ENCODE measurements at places on chromosomes 4 and X.

DNA sequence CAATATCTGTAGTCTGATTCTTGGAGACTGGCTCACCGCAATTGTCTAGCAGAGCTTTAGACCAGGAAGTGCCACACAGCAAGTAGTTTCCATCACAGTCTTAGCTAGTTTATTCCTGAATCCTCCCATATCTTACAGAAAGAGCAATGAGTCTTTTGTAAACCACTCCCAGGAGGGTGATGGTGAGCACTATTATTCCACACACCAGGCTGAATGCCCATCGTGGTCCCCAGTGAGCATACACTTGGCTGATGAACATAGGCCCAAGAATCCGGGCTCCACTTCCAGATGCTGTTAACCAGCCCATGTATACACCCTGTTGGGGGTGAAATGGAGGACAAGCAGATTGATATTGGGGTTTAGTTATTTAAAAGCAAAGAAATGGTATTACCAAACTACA is 39.8 kb downstream of the PLK4 start:
- no peak for DNase-seq

DNA sequence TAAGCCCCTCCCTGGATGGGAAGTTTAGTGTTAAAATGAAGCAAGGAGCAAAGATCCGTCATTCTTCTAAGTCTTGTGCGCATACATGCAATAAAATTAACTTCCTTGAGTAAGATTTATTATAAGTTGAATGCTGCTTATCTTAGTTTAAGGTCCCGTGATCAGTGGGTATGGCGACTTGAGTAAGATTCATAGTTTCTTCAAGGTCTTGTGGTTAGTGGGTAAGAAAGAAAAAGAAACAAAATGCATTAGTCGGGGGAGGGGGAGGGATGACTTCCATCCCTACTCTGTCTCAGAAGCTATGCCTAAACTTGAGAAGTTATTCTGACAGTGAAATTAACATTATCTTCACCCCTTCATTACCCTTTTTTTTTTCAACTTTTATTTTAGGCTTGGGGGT is 127.3 kb upstream of the MAGEB16 start:
- DNase-seq: no peak

DNA sequence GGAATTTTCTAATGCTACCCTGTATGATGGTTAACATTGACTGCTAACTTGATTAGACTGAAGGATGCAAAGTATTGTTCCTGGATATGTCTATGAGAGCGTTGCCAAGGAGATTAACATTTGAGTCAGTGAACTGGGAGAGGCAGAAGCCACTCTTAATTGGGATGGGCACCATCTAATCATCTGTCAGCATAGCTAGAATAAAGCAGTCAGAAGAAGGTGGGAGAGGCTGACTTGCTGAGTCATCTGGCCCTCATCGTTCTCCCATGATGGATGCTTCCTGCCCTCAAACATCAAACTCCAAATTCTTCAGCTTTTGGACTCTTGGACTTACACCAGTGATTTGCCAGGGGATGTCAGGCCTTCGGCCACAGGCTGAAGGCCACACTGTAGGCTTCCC is 878.5 kb downstream of the PCDH7 start:
- DNase-seq: no peak

- no peak for DNase-seq
Measured at GRCh38 chr4:113223001-113223400, 173.5 kb downstream of the ANK2 start.

GRCh38 chrX:130179579-130180215 is 7.9 kb downstream of the RAB33A start:
- DNase-seq: no peak

DNA sequence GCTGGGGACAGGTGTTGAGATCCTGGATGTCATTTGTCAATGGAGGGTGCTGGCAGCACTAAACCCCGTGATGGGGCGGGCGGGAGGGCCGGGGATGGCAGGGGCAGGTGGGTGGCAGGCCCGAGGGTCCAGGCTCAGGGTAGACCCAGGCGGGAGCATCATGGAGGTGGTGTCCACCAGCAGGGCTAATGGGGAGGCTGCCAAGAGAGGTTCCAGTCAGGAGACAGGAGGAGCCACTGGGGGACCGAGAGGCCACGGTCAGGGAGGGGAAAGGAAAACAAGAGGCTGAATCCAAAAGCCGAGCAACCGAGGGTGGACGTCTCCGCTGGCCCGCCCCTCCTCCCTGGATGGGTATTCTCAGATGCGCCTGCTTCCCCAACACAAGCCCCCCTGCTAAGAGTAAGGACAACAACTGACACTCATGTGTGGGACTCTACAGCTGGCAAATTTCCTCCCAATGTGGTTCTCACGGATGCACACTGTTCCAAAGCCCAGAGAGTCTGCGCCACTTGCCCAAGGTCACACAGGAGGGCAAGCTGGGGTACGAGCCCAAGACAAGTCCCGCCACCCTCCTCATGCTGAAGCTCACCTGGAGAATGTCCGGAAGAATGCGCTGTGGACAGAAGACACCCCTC is 132.0 kb downstream of the CPZ start:
- no peak for DNase-seq

- no peak for DNase-seq
Measured at GRCh38 chr4:123520325-123520724, 123.7 kb downstream of the SPRY1 start.

DNA sequence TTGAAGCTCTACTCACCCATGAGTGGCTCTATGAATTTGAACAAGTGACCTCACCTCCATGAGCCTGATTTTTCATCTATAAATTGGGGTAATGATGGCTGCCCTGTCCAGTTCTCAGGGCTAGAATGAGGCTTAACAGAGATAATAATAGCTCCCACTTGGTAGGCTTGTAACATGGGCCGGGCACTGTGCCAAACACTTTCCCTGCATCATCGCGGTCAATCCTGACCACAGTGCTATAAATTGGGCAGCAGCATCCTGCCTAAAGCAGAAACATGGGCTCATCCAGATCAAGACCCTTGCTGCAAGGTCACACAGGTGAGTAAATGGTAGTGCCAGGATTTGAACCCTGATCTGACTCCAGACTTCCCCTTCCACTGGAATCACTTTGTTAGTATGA is 12.8 kb downstream of the APLN start:
- DNase-seq: no peak

GRCh38 chrX:77076896-77077295 is 370.3 kb upstream of the FGF16 start:
- DNase-seq: no peak

DNA sequence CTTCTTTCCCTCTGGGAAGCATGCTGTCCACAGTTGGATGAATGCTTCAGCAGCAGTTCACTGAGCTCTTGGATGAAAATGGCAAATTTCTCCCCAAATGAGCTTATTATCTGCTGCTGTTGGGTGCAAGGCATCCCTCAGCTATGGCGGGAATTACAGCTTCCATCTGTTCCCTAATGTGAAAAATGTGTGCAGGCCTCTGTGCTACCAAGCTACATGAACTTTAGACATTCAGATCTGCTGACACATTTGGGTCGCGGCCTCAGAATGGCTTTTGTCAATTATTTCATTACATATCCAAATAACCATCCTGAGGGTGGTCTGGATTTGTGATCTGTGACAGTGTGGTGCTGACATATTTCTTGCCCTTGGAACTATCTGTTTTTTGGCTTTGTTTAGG is 119.5 kb upstream of the SCML1 start:
- DNase-seq: no peak

DNA sequence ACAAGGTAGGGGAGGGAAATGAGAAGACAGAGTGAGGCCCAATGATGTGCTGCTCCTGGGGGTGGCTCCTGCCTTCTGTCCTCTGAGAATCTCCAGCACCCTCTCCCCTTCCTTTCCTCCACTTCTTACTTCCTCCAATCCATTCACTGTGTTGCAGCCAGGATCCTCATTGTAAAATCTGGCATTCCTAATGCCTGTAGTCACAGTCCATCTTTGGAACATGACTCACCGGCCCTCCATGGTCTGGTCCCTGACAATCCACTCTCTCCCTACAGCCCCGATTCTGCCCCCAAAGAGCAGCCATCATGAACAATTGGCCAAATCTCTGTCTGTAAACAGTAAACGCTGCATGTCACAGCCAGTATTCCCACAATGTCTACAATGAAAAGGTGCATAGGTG is 72.9 kb downstream of the CLNK start:
- DNase-seq: no peak

DNA sequence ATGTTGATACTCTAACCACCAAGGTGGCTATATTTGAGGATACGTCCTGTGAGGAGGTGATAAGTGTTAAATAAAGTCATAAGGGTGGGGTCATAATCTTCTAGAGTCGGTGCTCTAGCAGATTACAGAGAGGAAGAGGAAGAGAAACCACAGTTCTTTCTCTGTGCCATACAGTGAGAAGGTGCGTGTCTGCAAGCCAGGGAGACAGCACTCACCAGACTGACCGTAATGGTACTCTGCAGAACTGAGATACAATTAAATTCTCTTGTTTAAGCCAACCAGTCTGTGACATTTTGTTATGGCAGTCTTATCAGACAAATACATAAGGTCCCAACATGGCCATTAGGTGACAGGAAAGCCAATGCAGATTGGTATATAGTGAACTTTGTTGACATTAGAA is 480.9 kb upstream of the IGFBP7 start:
- no peak for DNase-seq

DNA sequence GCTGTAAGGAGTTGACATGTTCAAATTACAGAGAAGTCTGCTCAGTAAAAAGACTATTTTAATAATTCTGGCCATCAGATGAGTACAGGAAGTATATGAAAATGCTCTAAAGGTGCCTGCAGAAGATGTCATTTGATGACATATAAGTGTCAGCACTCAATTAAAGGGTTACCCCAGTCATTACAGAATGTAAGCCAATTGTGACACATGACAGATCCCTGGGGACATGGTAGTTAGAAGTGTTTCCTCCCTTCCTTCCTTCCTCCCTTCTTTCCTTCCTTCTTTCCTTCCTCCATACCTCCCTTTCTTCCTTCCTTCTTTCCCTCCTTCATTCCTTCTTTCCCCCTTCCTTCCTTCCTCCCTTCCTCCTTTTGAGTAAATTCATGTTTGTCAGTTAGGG is 453.0 kb downstream of the RAPGEF2 start:
- DNase-seq: no peak

GRCh38 chrX:24260842-24261550 is 52.9 kb downstream of the SUPT20HL2 start:
- peak; percentile 9 for DNase-seq

- DNase-seq: peak; percentile 41
Measured at GRCh38 chrX:135477576-135477975, 42.9 kb upstream of the INTS6L start.

GRCh38 chr4:61923179-61923578 is 723.1 kb downstream of the ADGRL3 start:
- no peak for DNase-seq

DNA sequence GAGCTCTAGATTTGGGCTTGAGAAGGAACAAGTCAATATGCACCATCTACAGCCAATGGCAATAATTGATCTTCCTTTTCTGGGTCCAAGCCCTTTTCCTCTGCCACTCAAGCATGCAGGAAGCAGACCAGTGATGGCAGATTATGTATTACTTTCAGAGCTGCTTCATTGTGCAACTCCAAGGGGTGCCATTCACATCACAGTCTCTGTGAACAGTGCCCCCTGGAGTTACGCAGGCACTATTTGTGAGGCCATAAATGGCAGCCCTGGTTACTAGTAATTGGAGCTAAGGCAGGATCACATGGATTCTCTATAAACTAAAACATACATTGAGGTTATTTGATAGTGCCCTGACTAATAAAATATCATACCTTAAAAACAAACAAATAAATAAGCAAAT is 313.4 kb upstream of the SLC7A11 start:
- DNase-seq: no peak

- DNase-seq: no peak
Measured at GRCh38 chr4:36779601-36780000, 464.9 kb upstream of the NWD2 start.

DNA sequence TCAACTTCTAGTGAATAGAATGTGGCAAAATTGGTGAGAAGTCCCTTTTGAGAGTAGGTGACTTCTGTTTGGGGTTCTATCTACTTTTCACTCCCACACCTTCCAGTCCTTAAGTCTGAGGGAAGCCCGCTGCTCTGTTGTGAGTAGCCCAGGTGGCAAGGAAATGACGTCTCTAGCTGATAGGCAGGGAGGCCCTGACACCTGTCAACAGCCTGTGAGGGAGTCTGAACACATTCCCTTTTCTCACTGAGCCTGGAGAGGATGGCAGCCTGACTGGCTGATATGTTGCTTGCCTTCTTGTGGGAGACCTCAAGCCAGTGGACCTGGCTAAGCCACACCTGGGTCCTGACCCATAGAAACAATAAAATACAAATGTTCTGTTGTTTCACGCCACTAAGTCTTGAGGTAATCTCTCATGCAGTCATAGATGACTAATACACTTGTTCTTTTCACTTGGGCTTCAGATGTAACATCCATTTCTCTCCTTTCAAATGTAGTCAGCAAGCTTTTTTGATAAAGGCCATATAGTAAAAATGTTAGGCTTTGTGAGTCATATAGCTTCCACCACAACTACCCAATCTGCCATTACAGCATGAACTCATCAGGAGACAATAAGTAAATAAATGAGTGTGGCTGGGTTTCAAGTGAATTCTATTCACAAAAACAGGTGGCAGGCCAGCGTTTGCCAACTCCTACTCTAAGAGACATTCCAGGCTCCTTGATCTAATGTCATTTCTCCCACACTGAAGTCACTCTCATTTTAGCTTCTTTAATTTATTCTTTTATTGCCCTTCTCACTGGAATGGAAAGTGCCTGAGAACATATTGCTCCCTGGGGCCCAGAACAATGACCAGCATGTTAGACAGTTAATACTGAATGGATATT is 265.1 kb upstream of the MAD2L1 start:
- DNase-seq: no peak

GRCh38 chrX:27889878-27890277 is 82.1 kb downstream of the MAGEB10 start:
- DNase-seq: no peak

DNA sequence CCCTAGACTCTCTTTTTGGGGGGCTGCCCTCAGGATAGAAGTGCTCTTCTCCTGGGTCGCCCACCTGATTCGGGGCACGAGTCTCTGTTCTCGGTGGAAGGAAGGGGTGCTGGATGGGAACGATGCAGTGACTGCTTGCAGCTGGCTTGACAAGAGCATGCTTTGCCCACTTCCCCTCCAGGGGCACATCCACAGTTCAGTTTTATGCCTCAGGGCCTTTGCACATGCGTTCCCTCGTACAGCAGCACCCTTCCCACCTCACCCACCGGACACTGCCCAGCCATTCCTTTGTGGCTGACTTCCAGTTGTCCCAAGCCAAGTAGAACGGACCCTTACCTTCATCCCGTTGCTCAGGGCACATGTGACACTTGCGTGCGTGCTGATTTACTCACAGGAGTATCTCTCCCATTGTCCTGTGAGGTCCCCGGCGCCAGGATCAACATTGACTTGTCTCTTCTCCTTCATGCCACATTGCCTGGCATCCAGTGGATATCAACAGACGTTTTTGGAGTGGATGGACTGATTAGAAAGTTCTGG is 60.0 kb downstream of the C4orf50 start:
- DNase-seq: no peak
